Activated CD8-positive, alpha-beta memory T cell treated with anti-CD3 and anti-CD28 coated beads, Interleukin-2, amount 10 ng/mL, durations not matched to agents 7 days and 5 days (primary cell): ENCODE measurements at places on chromosomes 7 and 10.

GRCh38 chr7:130419658-130420057 lies 21.2 kb downstream of the CEP41 start:
- DNase-seq = no peak

DNA sequence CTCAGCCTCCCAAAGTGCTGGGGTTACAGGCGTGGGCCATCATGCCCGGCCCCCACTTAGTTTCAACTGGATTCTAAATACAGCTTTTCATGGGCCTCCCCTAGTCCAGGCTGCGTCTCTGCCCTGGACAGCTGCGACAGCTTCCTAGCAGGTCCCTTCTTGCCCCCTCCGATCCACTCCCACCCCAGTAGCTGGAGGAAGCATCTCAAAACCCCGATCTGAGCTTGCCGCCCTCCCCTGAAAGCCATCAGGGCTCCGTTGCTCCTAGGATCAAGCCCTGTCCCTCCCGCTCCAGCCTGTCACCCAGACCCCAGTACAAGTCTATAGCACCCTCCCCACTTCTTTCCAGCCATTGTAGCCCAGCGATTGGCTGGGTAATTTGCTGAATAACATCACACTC lies 64.5 kb downstream of the VWA2 start:
- no peak for DNase-seq

- DNase-seq = peak; percentile 89
Observed at GRCh38 chr7:2982831-2983230, 60.8 kb downstream of the CARD11 start.

- DNase-seq = no peak
Observed at GRCh38 chr7:113370910-113371309, 252.6 kb upstream of the SMIM30 start.

DNA sequence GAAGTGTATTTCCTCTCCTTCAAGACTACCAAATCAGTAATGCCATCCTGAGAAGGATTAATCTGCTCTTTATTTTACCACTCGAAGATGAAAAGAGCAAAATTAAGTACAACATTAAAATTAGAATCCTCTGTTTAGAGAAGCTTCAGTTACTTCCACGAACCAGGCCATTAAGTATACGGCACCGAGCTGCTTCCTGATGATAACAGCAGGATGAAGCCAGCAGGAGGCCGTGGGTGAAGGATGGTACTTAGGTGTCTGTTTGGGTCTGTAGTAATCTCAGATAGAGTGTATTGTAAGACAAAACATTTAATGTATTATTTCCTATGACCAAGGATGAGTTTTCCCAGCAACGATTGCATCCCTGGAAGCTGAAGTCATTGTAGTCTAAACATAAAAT lies 362.8 kb downstream of the SFMBT2 start:
- DNase-seq = no peak

- no peak for DNase-seq
Observed at GRCh38 chr7:141999058-141999623, 3.5 kb downstream of the MGAM start.

DNA sequence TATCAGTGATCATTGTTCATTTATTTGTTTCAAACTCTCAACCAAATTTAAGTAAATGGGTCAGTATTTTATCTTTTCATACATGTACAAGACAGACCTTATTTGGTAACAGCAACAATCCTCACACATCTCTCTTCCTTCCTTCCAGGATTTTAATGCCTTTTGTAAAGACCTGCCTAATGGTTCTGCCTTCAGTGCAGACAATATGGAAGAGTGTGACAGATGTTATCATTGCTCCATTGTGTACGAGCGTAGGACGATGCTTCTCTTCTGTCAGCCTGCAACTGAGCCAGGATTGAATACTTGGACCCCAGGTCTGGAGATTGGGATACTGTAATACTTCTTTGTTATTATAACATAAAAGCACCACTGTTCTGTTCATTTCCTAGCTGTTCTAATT lies 6.3 kb downstream of the CAV2 start:
- no peak for DNase-seq

DNA sequence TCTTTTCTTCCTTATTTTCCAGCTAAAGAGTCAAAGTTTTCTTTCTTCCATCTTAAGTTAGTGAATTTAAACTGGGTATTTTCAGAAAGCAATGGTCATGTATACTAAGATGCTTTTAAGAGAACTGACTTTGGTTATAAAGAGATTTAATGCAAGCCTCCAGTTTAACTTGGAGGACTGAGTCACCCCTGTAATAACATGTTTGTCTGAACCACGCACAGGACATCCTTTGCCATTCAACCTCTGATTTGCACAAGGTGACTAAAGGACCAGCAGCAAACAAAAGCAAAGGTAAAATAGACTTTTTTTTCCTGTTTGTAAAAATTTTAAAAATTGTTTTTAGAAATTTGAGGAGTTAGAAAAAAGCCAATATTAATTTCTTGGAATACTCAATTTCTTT lies 2.9 kb downstream of the HYAL4 start:
- no peak for DNase-seq

DNA sequence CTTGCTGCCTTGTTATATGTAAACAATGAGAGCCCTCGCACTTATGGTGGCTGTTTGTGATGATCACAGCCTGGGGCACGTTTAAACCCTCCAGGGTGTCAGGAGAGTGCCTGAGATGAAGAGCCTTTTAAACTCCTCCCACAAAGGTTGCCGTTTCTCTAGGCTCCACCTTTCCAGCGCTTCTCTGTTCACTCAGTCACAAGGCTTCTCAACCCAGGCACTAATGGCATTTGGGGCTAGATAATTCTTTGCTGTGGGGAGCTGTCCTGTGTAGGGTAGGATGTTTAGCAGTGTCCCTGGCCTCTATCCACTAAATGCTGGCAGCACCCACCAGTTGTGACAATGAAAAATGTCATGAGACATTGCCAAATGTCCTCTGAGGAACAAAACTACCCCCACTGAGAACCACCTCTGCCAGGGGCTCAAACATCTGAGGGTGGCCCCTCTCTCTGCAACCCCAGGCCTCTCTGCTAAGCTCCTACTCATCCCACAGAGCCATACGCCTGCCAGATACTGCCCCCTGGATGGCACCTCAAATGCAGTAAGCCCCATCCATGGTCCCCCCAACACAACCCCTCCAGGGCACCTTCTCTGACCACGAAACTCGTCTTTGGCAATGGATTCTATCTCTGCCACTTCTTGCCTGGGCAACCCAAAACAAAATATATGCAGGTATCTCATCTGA lies 144.3 kb upstream of the ZMIZ1 start:
- DNase-seq = no peak

DNA sequence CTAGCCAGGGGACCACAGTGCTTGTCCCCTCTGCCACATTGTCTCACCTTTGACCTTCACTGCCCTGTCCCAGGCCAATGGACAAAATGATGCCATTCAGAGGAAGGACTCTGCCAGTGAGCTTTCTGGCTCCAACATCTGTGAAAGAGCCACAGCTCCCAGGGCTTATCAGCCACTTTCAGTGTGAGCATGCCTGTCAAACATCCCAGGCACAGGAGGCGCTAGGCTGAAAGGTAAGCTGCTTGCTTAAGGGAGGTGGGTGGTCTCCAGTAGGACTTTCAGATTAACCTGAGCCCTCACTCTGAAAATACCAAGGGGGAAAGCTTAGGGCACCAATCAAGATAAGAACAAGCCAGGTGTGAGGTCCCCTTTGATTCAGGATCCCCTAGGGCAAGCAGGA lies 59.8 kb upstream of the GDF10 start:
- no peak for DNase-seq

GRCh38 chr7:133436014-133436428 lies 183.1 kb downstream of the EXOC4 start:
- no peak for DNase-seq

DNA sequence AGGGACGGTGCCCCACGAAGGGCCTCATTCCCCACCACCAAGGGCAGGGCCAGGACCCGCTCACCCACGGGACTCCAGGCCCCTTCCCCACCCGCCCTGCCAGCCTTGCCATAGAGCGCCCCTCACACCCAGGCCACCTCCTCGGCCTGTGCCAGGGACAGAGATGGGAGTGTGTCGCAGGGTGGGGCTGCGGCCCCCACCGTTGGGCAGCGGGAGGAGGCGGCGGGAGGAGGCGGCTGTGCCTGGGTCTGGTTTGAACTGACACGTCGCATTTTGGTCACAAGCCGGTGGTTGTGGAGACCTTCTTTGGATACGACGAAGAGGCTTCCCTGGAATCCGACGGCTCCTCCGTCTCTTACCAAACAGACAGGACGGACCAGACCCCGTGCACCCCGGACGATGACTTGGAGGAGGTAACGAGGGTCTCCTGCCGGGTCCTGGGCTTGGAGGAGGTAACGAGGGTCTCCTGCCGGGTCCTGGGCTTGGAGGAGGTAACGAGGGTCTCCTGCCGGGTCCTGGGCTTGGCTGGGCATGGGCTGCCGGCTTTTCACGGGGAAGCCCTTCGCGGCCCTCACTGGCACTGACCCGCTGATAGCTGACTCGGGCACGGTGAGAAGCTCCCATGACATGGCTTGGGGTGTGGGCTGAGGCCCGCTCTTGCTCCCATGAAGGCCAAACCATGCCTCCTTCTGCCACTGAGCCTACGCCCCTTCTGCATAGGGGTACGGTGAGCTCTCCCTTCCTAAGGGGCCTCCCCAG lies 46.4 kb upstream of the DPYSL4 start:
- DNase-seq = no peak

DNA sequence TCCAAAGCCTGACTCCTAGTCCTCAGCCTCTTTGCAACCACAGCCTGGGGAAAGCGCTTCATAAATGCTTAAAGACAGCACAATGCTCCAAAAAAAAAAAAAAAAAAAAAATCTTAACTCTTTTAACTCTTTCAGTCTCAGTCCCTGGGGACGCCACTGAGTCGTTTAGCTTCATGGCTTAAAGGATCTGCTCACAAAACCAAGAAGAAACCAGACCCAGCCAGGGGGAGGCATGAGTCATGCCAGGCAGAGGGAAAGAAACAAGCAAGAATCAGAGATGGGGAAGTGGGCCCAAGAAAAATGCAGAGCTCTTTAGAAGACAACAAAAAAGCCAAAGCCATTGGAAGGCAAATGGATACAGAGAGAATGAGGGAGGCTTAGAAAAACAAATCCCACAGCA lies 32.5 kb upstream of the DOCK1 start:
- no peak for DNase-seq

- DNase-seq = no peak
Observed at GRCh38 chr7:44104860-44105771, 971 bp downstream of the AEBP1 start.

- no peak for DNase-seq
Observed at GRCh38 chr7:39417642-39418041, 148.6 kb upstream of the YAE1 start.

GRCh38 chr10:86592413-86592812 lies 61.9 kb upstream of the OPN4 start:
- no peak for DNase-seq

GRCh38 chr10:95384011-95384704 lies 93.4 kb upstream of the PDLIM1 start:
- DNase-seq = no peak

- no peak for DNase-seq
Observed at GRCh38 chr10:4450981-4451908, 374.8 kb upstream of the AKR1E2 start.

GRCh38 chr7:49995681-49996080 lies 97.4 kb downstream of the ZPBP start:
- no peak for DNase-seq

- DNase-seq = no peak
Observed at GRCh38 chr7:143280566-143280965, 4.2 kb upstream of the TMEM139 start.

DNA sequence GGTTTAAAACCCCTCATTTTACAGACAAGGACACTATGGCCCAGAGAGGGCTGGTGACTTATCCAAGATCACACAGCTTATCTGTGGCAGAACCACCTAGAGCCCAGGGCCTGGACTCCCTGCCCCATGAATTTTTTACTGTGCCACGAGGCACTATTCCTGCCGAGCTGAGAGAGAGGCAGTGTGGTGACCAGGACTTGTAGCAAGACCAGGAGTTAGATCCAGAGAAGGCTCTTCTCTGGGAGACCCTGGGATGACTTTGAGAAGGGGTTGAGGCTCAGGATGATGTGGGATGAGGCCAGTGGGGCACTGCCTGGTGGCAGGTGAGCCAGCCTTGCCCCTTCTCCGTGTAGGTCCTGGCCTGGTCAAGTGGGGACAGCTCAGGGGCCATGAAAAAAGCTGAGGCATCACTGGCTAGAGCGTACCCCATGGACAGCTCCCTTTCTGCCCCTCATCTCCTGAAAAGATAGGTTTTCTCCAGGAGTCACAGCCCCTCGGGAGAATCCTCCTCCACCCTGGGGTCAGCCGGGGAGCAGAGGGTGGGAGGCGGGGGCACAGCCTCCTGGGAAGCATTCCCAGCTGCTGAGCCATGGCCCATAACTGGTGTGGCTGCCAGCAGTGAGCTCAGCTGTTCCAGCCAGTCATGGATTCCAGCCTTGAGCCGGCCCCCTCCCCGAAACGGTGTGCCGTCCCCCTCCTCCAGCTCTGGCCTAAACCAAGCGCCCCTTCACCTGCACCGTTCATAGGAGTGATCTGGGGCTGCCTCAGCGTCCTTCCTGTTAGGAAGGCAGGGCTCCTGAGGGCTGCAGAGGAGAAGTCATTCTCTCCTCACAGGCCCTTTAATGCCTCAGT lies 5.8 kb downstream of the FLNC start:
- no peak for DNase-seq

- peak; percentile 29 for DNase-seq
Observed at GRCh38 chr10:78906734-78907390, 161.9 kb upstream of the ZMIZ1 start.

GRCh38 chr7:24829787-24830186 lies 72.5 kb upstream of the GSDME start:
- peak; percentile 54 for DNase-seq

GRCh38 chr10:72334196-72334824 lies 20.4 kb downstream of the DNAJB12 start:
- no peak for DNase-seq

GRCh38 chr7:99897322-99898022 lies 20.6 kb upstream of the OR2AE1 start:
- peak; percentile 49 for DNase-seq

DNA sequence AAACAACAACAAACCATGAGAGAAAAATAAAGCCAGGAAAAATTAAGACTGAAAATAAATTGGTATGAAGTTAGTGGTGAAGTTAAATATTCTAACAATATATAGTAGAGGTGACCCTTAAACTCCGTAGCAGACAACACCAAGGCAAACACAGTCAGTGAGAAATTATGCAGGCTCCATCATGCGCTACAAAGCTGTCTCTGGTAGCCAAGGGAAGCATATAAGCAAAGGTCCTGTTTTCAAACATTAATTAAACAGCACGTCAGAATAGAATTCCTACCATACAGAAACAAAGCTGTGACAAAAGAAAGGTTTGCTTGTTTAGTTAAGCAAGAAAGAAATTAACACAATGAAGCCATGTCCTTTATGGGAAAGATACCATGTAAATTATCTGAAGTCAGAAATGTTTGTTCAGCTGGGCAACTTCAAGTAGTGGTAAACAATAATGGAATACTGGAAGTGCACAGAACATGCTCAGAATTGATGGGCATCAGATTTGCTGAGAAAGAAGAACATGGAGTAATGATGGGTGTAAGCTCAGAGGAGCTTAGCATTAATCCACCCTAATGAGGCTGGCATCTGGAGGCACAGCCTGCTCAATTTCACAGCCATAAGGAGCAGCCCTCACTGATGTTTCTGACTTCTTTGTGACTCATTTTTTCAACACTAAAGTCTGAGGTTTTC lies 75.7 kb downstream of the IGF2BP3 start:
- no peak for DNase-seq

- no peak for DNase-seq
Observed at GRCh38 chr10:22672319-22673090, 41.9 kb downstream of the PIP4K2A start.
